ENCODE measurements at places on chromosomes 4 and X.

DNA sequence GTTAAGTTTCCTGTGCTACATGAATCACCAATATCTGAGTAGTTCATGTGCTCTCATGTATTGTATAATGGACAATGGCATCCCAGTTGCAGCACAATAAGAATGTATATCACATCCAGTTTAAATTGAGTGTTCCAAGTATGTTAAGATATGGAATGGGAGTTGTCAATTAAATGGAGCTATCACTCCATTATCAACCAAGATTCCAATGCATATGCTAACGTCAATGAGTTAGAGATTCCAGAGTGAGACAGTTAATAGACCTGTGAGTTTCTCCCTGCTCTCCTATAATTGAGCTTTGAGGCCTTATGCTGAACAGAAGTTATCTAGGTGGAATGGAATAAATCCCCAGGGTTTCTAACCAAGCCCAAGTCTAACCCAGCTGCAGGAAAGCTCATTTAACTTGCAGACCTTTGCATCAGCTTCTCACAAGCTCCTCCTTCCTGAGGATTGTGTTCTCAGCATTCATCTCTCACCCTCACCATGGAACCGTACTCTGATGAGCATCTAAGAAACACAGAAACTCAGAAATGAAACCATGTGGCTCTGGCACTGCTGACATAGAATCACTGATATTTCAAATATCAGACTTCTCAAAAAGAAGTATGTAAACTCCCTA is 84.8 kb downstream of the TIGD2 start:
- no peak for DNase-seq

GRCh38 chr4:121227341-121227792 is 63.2 kb upstream of the TNIP3 start:
- no peak for DNase-seq

DNA sequence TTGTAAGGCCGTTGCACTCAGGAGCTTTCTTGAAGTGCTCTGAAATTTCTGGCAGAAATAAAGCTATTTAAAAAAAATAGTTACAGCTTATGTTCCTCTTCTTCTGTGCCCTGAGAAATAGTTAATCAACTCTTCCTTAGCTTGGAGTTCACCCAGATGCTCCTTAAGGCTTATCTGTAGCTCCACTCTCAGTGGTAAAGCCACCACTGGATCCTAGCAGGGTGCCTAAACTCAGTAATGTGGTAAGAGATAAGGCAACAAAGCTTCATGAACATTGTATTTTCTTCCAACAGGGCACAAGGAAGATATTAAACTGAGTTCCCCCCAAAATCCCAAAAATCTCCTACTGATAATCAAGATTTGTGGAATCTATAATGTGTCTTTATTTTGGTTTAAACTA is 299.5 kb downstream of the MAPK10 start:
- no peak for DNase-seq

GRCh38 chr4:14400307-14400706 is 602.0 kb upstream of the CPEB2 start:
- DNase-seq = peak; percentile 33

DNA sequence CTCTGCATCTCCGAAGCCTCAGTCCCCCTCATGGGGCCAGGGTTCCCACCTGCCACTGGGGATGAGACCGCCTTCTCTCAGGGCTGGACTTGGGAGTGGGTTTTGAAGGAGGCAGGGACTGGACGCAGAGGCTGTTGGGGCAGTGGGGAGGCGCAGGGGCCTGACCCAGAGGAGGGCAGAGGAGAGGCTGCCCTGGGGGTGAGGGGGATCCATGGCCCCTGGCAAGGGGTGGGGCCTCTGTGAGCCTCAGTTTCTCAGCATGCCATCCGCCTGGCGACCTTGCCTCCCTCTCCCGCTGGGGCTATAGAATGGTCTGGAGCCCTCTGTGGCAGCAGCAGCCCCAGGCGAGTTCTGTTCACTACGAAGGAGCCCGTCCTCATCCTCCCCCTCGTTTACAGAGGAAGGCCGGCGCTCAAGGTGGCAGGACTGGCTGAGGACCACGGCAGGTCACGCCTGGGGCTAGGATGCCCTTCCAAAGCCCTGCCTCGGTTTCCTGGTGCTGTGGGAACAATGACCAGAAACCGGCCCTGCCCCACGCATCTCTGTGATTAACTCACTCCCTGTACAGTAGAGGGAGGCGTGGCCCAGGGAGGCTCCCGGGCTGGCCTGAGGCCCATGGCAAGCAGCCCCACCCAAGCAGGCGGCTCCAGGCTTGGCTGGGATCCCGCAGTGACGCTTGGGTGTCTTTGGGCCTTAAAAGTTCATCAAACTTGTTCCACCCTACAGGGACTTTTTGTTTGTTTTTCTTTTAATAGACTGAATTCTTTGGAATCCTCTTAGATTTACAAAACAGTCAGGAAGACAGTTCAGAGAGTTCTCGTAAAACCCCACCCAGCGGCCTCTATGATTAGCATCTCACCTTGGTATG is 16.0 kb upstream of the SH3TC1 start:
- DNase-seq = no peak
